Mesenteric fat pad (tissue), 1 donor: ENCODE measurements at places on chromosomes 1 and 21. TPM values are rescaled to one million over a fixed set of nuclear protein-coding genes. Genes with fewer than 3 reads are reported as not detected.

CCDC27 gene
- total RNA-seq, result not detected

OPRD1 gene
- not detected for total RNA-seq

- no peak for DNase-seq
Measured at GRCh38 chr1:206909161-206909882, 12.1 kb downstream of the IL24 start.

DNA sequence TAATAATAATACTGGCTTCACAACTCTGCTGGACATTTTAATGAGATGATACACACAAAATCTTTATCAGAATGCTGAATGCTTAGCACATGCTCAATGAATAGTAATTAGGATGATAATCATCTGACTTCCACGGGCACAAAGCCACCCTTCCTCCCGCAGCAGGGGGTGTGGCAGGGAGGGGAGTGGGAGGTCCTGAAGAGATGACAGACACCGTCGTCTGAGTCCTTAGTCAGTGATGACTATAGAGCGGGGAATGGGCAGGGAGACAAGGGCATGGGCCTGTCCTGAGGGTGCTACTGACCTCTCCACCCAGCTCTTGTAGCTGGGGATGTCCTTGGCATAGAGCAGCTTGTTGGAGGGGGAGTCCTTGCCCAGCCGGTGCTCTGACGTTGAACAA is 117.6 kb upstream of the CD34 start:
- DNase-seq, result no peak

DNA sequence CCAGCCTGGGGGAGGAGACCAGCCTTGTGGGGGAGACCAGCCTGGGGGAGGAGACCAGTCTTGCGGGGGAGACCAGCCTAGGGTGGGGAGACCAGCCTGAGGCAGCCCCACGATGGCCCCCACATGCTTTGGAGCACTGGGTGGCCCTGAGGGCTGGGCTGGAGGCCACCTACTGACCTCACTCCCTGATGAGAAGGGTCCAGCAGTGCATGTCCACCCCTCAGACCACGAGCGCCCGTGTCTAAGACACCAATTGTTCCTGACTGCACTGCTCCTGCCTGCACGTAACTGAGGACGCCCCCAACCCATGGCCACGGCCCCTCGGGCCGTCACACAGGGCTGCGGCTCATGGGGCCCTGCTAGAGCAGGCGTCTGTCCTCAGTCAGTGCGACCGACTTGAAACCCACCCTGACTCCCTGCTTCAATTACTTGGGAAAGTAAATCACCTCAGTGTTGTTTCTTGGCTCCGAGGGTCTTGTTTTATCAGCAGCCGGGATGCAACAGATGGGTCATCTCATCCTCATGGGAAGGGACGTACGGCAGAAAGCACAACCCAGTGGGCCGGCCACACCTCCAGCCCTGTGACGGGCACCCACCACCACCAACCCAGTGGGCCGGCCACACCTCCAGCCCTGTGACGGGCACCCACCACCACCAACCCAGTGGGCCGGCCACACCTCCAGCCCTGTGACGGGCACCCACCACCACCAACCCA is at the start of gene SPATC1L:
SPATC1L (minus strand) TSS at position 550 of the 715 bp plus-strand sequence. CDS start 1,643 bp downstream, outside the sequence.
- no peak for DNase-seq

- no peak for DNase-seq
Measured at GRCh38 chr21:36254106-36254941, 65.7 kb upstream of the MORC3 start.

GRCh38 chr21:31457675-31458074 is 113.6 kb upstream of the TIAM1 start:
- DNase-seq, result no peak

- DNase-seq, result no peak
Measured at GRCh38 chr21:32682696-32683474, 44.9 kb downstream of the SYNJ1 start.

- DNase-seq, result no peak
Measured at GRCh38 chr1:220528679-220529501, 954 bp downstream of the MARK1 start.

- no peak for DNase-seq
Measured at GRCh38 chr1:38852780-38853179, 6.8 kb downstream of the RRAGC start.

DNA sequence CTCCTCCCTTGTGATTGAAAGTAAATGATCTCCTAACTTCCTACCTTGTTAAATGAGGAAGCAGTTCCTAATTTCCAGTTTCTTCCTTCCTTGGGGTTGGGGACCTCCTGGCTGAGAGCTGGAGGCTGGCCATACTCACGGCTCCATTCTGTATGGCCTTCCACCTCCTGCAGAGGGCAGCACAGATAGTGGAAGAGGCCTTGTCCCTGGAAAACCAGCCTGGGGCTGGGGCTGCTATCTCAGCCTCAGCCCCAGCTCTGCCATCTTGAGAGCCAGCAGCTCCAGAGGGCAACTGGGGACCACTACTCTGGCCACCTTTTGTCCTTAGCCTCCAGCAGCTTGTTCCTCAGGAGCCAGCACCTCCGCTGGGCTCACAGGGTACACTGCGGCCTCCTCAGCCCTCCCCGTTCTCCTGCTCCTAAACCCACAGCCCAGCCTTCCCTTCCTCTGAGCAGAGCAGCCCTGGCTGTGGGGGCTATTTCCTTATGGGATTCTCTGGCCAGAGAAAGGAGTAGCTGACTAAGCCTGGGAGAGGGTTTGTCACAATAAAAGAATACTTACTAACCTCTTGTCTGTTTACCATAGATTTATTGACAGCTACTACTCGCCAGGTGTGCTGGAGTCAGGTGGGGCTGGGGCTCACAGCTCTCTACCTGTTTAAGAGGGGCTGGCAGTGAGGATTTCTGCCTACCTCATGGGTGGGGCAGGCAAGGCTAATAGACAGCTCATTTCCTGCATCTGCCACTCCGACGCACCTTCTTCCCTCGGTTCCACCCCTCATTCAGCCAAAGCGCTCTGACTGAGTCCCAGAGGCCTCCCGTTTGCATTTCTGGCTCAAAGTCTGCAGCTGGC is 6.3 kb downstream of the TMEM234 start:
- no peak for DNase-seq

- no peak for DNase-seq
Measured at GRCh38 chr1:181117648-181118449, 29.3 kb downstream of the IER5 start.

DNA sequence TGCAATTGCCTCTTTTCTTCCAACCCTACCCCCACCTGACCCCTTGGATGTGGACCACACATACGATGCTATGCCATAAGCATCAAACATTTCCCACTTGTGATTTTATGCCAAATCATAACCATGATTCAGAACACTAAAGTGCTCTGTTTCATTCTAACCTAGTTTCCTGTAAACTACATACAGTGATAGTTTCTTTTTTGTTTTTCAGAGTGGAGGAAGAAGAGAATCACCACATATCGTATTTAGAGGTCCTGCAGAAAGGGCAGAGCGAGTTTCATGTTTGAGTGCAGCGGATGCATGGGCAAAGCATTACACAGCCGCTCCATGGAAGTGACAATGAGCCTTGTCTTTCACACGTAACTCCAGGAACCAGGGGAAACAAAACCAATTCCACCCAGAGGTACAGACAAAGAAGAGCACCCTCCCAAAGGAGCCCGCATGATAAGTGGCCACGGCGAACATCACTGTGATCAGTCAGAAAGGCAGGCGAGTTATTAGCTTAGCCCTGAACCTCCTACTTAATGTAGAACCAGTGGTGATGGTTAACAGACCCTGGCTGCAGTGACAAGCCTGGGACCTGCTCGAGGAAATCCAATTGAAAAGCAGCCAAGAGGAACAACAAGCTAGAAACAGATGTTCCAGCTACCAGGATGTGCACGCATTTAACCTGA is 64.0 kb upstream of the ZNF281 start:
- DNase-seq, result no peak
